Left forelimb (tissue), 1 donor: ENCODE measurements at places on chromosomes 12 and 14.

DNA sequence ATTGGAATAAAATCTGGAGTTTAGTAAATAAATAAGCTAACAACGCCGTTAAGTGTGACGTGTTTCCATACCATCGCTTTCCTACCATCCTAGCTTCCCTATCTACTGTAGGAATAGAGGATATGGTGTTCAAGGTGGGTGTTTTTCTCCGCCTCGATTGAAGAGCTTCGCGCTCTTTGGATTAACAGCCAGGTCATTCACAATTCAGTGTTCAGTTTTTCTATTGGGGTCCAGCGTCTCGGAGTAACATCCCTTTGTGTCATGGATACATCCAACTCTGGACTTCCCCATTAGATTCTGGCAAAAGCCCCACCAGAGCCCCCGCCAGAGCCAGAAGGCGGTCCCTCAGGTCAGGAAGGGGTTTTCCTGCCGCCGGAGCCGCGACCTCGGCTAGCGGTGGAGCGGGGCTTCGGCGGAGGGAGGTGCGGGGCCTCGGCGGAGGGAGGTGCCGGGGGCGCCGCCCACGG lies 1.2 kb upstream of the SRGAP1 start:
- DNase-seq: no peak

DNA sequence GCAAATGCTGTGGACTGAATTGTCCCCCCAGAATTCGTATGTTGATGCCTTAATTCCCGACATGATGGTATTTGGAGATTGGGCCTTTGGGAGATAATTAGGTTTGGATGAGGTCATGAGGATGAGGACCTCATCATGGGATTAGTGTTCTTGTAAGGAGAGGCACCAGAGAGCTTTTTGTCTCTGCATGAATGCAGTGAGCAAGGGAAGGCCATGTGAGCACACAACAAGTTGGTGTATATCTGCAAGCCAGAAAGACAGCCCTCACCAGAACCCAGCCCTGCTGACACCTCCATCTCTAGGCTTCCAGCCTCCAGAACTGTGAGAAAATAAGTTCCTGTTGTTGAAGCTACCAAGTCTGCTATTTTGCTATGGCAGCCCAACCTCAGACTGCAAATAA lies 51.9 kb upstream of the SMCO2 start:
- DNase-seq: no peak

DNA sequence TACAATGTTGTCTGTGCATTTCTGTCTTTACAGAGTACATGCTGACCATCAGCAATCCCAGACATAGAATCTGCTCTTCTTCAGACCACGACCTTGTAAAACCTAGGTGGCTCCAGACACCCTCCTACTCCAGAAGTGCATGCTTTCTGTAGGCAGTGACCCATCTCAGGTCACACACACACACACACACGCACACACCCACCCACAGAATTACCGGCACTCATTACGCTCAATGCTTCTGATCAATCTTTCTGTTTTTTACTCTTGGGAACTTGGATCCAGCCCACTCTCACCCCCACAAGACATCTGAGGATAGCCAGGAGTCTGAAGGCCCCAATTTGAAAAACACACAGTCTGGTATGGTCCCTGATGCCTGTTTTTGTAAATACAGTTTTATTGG lies 7.5 kb upstream of the TSPAN9 start:
- no peak for DNase-seq

DNA sequence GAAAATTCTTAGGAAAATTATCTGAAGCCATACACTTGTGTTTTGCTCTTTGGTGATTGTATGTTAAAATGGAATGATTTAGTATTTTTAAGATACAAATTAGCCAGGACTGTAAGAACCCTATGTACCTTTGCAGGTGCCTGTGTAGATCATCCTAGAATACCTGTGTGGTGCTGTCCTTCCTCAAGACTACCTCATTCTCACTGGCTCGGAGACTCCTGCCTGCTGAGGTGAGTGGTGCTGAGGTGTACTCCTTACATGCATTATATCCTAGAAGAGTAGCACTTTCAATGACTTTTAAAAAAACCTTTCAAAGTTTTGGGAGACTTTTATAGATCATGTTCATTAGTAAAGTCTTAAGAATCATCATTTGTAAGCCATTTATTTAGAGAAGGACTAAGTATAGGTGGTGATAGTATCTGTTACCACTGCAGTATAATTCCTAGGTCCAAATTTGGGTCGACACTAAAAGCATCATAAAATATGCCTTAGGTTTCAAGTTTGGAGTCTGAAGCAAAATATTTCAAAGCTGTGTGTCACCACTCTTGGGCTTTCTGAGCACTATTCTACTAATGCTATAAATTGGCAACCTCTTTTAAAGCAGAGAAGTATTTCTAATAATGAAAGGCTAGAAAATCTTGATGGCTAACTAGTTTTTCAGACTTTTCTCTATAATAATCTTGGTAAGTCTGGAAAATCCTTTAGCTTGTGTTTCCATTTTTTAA lies 36.6 kb downstream of the RASSF8 start:
- no peak for DNase-seq

DNA sequence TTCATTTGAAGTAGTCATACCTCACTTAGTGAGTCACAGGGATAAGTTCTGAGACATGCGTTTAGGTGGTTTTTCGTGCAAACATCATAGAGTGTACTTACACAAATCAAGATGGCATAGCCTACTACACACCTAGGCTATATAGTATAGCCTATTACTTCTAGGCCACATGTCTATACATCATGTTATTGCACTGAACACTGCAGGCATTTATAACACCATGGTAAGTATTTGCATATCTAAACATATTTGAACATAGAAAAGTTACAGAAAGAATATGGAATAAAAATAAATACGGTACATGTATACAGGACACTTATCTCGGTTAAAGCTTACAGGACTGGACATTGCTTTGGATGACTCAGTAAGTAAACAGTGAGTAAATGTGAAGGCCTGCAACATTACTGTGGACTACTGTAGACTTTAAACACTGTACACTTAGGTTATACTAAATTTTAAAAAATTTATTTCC lies 670.6 kb downstream of the SLC16A7 start:
- DNase-seq: no peak

- no peak for DNase-seq
Observed at GRCh38 chr14:71913342-71913741, 18.9 kb upstream of the RGS6 start.
